ENCODE measurements at places on chromosomes 4 and X.

- no peak for DNase-seq
Observed at GRCh38 chr4:6474053-6474568, 1.7 kb upstream of the PPP2R2C start.

DNA sequence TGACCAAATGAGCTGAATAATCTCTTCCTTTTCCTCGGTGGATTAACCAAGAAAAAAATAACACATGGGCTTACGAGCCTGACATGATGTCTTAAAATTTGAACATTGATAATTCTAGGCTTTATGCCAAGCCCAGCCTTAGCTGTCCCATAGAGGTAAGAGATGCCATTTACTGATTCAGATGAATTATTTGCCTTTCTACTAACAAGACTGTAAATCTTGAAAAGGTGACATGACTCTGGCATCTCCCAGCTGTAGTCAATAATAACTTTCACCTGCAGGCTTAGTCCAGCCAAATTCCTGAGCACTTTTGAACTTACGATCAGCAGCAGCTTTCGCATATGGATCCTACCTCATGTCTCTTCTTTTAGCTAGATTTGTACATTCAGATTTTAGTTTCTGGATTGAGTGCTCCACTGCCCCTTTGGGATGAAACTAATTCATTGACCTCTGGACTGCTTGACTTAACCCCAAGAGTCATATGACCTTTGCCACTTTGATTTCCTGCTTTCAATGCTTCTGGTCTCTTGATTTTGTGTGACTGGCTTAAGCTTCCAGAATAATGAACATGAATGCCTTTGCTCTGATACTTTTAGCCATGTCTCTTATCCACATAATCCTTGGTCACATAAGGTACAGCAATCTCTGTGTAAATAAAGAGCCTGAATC lies 876.4 kb upstream of the SLIT2 start:
- no peak for DNase-seq

- DNase-seq, result no peak
Observed at GRCh38 chr4:153062652-153063168, 126.6 kb downstream of the FHDC1 start.

- no peak for DNase-seq
Observed at GRCh38 chr4:4395849-4396627, 9.1 kb downstream of the NSG1 start.

DNA sequence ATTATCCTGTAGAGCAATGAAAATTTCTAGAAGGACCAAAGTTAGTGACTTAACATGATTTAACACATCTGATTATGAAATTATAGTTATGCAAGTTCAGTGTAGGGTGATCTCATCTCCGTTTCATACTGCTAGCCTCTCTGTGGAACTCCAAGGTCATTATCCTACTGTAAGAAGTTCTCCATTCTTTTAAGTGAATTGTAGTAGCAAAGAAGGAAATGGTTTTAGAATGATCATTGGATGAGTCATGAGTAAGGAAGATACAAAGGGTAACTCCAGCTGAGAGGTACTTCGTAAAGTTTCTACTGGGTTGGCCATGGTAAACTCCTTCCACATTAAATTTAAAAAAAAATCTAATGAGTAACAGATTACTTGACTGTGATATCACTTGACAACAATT lies 215.0 kb upstream of the GIMD1 start:
- no peak for DNase-seq

GRCh38 chr4:94453391-94453963 lies 1.7 kb downstream of the PDLIM5 start:
- DNase-seq, result no peak

DNA sequence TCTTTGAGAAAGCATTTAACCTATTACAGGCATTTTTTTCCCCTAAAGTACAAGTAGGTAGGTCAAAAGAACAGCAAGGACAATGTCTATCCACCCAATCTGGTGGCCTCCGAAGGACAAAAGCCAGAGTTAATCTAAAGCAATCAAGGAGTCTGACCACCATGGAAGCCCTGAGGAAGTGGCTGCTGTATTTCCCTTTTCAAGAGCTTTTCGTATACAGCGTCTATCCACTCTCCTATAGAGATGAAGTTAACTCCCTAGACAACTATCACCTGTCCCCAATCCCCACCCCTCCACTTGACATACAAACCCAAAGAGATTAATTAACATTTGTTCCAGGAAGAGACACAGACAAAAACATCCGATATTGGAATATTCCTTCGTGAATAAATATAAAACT lies 85.5 kb downstream of the SNCA start:
- DNase-seq, result no peak

GRCh38 chrX:154355094-154355775 lies 19.2 kb downstream of the FLNA start:
- DNase-seq, result no peak

- DNase-seq, result no peak
Observed at GRCh38 chr4:26474551-26474950, 15.7 kb downstream of the CCKAR start.

DNA sequence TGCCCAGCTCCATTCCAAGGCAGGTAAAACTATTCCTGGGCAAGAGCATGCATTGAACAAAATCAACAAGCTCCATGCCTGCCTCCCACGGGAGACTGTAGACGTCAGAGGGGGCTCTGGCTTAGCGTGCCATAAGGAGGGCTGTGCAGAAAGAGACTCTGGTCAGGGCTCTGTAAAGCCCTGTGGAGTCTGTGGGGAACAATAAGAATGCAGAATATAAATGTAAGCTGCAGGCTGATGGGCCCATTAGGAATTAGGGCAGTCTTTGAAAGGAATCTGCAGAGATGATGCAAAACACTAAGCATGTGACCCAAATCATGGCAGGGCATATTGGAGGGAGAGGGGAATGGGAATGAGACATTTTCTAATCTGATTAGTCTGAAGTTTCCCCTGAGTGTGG lies 170.3 kb downstream of the EFHC2 start:
- DNase-seq, result no peak

- no peak for DNase-seq
Observed at GRCh38 chr4:41142376-41143310, 71.7 kb downstream of the APBB2 start.

DNA sequence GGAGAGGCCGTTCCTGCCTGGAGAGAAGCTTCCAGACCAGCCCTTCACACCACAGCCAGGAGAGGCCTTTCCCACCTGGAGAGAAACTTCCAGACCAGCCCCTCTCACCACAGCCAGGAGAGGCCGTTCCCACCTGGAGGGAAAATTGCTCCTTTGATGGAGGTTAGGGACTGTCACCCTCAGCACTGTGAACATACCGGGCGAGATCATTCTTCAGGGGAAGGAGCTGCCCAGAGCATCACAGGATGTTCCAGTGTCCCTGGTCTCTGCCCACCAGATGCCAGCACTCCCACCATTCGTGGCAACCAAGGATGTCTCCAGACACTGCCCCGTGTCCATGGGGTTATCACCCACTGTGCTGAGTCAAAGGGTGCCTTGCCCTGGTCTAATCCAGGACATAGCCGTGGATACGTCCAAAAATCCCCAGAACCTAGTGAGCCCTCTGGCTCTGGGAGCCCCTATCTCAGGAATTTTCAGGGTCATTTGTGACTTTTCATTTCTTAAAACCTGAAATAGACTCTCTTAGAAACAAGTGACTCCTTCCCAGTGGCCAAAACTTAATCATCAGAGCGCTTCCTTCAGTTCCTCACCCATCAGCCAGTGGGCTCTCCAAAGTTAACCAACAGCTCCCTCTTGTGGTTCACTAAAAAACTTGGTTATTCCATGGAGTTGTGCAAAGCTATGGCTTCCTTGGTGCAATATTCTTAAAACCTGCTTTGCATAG lies 80.2 kb downstream of the CRMP1 start:
- DNase-seq, result no peak

All from anterior cingulate cortex (tissue), 58 donors.